ENCODE measurements at places on chromosomes 3 and 15. TPM values are rescaled to one million over a fixed set of nuclear protein-coding genes. Genes with fewer than 3 reads are reported as not detected.

Gene PLSCR2
- not detected for total RNA-seq

Gene TRMT10C
- 38.4 TPM for total RNA-seq

Gene GOLGA8M
- total RNA-seq: 1.3 TPM

Gene DPPA2
- not detected for total RNA-seq
